ENCODE measurements at places on chromosomes 7 and 10.

DNA sequence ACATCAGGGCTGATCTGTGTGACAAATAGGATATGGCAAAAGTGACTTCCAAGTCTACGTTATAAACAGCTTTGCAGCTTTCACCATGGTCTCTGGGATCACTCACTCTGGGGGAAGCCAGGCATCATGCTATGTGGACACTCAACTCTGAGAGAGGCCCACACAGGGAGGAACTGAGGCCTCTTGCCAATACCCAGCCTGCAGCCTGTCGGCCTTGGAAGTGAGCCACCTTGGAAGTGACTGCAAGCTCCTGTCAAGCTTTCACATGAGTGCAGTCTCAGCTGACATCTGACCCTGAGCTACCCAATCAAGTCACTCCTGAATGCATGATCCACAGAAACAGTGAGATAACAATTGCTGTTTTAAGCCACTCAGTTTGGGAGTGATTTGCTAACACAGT, 56.5 kb downstream of the MMRN2 start:
- DNase-seq: no peak

- DNase-seq: no peak
Observed at GRCh38 chr7:2604608-2605174, 27.1 kb upstream of the TTYH3 start.

DNA sequence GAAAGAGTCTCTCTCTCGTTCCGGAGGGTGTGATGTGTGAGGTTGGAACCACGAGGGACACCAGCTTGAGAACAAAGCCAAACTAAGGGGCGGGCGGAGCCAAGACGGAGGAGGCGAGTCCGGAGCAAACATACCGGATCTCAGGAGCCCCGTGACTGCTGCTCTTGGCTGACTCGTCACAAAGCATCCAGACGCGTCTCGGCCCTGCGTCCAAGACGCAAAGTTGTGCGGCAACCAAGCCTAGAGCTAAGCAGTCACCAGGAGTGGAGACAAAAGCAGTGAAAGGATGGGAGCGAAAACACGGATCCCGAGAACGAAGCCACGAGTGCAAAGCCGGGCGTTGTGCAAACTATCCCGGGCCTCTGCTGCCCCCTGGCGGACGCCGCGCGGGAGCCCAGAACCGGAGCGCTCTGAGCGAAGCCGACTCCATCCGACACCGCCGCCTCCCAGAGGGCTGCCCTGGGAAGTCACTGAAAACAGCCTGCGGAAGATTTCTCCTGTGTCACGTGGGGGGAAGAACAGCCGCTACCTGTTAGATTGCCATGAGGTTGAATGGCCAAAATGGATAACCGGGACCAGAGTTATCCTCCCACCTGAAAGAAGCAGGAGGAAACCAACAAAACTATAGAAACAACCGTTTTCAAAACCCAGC, 46.4 kb upstream of the TMEM72 start:
- peak; percentile 65 for DNase-seq

GRCh38 chr10:38007551-38007950, 2.9 kb upstream of the ZNF33A start:
- no peak for DNase-seq

GRCh38 chr10:116772909-116773705, 30.7 kb upstream of the HSPA12A start:
- no peak for DNase-seq

- no peak for DNase-seq
Observed at GRCh38 chr7:21639206-21639868, 96.5 kb downstream of the DNAH11 start.

DNA sequence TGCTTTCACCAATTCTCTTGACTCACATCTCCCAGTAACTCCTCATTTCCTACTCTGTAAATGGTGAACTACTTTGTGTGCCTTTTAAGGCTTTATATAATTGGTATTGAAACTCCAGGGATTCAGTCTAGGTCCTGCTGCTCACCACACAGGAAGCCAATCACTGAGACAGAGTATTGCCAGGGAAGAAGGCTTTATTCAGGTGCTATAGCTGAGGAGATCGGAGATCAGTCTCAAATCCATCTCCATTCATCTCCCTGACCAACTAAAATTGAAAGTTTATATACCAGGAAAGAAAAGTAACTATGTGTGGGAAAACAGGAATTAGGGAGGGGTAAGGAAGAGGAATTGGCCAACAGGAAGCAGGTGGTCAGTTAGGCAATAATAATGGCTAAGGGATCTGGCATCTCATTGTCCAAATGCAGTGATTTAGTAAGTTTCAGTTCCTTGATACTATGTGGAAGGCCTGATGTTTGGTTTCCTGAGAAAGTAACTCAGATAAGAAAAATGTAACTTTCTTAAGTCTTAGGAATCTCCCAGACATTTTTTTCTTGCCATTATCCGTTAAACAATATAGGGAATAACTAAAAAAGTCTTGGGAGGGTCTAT, 10.2 kb upstream of the SDHAF3 start:
- no peak for DNase-seq

- no peak for DNase-seq
Observed at GRCh38 chr7:47418601-47419309, 163.2 kb downstream of the TNS3 start.

DNA sequence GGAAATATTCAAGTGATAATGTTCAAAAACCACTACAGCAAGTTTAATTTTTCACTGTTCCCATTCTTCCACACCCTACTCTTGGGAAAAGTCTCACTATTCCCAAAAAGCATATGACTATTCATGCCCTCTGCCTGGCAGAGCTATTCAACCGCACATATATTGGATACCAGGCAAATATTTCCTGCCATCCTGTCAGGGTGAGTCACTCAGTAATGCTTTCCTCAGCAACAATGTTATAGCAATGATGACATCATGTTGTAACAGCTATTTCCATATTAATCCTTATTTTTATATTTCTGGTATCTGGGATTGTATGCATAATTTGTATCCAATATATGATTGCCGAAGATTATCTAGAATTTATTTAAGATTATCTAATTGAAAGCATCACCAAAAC, 114.0 kb upstream of the PLXDC2 start:
- no peak for DNase-seq

- no peak for DNase-seq
Observed at GRCh38 chr10:21687266-21688008, 153.4 kb downstream of the MLLT10 start.

DNA sequence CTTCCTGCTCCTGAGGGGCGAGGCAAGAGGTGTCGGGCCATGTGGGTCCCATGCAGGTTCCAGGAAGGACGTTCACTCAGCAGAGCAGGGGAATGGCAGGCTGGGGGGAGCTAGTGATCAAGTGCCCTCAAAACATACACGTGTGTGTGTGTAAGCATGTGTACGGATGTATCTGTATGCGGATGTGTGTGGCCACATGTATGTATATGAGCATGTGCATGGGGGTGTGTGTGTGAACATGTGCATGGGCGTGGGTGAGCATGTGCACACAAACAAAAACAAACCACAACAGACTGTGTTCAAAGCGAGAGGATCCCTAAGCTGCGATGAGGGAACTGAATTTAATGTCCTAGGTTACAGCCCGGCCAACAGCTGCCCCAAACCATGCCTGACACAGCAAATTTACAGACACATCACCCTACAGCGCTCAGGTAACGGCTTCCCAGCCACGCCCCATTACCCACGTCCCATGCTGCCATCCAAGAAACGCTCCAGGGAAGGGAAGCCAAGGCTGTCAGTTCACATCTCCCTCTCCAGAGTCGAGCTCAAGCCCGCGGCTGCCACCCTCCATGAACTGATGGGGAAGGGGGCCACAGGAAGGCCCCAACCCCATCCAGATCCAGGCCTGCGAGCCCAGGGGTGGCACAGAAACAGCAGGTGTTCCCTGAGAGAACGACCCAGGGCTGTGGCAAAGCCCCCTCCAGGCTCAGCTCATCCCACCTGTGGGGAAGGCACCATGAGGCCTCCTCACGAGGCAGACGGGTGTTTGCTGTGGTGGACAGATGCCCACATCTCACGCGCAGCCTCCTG, 56.6 kb downstream of the PTPRN2 start:
- no peak for DNase-seq

DNA sequence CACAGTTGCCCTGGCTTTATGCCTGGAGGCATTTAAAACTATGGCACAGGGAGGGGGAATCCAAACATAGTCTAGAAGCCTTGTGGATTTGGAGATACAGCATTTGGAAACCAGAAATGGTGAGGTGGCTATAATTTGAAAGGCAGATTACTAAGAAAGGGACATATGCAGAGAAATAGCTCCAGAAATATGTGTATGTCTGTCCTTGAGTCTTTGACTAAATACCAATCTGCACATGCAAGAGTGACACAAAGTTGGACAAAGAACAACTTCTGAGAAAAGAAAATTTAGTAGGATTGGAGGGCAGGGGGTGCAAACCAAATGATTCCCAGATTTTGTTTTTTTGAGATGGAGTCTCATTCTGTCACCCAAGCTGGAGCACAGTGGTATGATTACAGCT, 229.6 kb downstream of the TMEM26 start:
- no peak for DNase-seq

DNA sequence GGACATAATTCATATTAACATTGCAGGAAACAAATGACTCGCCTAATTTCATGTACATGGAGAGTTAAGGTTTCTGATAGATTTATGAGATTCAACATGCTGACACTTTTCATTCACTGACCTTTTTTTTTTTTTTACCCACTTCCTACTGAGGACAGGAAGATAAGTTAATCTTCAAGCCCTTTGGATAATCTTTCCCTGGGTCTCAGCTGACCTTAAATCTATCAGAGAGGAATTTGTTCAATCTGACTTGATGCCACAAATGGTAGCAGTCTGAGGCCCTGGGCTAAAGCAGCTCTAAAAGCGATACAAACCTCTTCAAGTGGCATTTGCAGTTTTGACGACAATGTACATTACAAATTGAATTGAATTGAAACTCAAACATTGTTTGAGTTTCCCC, 493.3 kb upstream of the SORCS1 start:
- DNase-seq: no peak

DNA sequence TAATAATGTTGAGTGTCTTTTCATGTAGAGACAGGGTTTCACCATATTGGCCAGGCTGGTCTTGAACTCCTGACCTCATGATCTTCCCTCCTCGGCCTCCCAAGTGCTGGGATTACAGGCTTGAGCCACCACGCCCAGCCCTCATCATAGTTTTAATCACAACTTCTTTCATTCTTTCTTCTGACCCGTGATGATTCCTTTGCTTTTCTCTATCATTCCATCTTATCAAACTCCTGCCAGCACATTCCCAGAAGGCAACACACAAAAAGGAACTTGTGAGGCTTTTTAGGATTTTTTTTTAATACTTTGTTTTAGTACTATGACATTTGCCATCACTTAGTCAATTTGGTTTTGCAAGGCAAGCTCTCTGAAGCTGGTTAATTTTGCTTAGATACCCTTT, 77.5 kb upstream of the MEOX2 start:
- DNase-seq: no peak

GRCh38 chr7:131934452-131934851, 378.0 kb upstream of the PODXL start:
- DNase-seq: no peak

DNA sequence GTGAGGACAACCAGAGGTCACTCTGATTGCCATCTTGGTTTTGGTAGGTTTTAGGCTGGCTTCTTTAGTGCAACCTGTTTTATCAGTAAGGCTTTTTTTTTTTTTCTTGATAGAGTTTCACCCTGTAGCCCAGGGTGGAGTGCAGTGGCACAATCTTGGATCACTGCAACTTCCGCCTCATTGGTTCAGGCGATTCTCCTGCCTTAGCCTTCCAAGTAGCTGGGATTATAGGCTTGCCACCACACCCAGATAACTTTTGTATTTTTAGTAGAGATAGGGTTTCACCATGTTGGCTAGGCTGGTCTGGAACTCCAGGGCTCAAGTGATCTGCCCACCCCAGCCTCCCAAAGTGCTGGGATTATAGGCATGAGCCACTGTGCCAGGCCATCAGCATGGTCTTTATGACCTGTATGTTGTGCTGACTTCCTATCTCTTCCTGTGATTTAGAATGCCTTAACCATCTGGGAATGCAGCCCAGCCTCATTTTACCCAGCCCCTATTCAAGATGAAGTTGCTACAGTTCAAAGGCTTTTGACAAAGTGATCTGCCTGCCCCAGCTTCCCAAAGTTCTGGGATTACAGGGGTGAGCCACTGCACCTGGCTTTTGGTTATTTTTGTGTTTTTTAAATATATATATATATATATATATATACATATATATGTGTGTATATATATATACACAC, 7.0 kb upstream of the ZNF425 start:
- no peak for DNase-seq

GRCh38 chr7:131223151-131223550, 104.5 kb upstream of the MKLN1 start:
- no peak for DNase-seq

DNA sequence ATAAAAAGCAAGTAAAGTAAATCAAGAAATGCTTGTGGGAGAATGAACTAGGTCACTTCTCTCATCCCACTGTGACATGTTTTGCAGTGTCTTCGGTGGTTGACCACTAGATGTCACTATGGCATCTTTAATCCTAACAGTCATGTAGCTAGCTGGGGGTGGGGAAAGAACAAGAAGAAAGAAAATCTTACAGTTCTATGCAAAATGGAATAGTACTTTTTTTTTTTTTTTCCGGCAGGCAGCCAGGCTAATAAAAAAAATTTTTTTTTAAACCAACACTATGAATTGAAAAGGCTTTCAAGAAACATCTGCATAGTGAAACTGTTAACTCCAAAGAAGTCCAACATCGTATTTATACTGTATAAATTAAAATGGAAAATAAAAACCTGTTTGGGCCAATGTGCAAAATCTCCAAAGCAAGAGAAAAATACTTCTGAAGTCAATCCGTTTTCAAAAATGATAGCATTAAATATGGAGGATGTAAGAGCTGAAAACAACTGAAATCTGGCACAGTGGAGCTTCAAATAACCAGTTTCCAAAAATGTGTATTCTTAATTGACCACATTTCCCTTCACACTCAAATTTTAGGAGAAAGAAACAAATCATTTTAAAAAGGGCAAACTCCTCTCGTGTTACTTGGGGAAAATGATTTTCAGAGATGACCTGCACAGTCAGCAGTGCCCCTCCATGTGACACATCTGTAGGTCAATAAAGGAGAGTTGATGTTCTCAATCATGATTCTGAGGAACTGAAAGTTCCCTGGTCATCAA, 38.5 kb downstream of the CDK1 start:
- DNase-seq: no peak

GRCh38 chr10:101080933-101081931, 19.4 kb downstream of the KAZALD1 start:
- no peak for DNase-seq

GRCh38 chr10:34862892-34863291, 47.8 kb upstream of the PARD3 start:
- no peak for DNase-seq

GRCh38 chr7:134639061-134639460, 7.6 kb upstream of the BPGM start:
- DNase-seq: no peak

GRCh38 chr7:73749931-73750776, 11.6 kb upstream of the ABHD11 start:
- no peak for DNase-seq

DNA sequence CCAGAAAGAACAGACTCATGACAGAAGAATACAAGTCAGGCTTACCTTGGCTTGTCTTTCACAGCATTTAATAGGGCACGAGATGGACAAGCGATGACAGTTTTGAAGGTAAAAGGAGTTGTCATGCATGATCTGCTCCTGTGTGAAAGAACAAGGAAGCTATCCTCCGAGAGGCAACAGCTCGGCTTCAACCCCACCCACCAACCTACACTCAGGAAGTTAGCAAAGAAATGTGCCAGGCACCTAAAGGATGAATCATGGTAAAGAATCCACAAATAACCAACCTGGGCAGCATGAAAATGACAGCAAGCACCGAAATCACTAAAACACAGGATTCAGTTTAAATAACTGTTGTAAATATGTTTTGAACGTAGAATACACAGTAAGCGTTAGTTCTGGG, 700.2 kb downstream of the TYW1 start:
- DNase-seq: no peak

All from stimulated activated CD4-positive, alpha-beta T cell treated with anti-CD3 and anti-CD28 coated beads, TNF-alpha, amount 100 ng/mL, for 1 hour (primary cell).